RCC 7860 (cell line): ENCODE measurements at places on chromosomes 2 and 18.

GRCh38 chr2:239116456-239117246, 268.8 kb downstream of the TWIST2 start:
- DNase-seq: peak; percentile 39

DNA sequence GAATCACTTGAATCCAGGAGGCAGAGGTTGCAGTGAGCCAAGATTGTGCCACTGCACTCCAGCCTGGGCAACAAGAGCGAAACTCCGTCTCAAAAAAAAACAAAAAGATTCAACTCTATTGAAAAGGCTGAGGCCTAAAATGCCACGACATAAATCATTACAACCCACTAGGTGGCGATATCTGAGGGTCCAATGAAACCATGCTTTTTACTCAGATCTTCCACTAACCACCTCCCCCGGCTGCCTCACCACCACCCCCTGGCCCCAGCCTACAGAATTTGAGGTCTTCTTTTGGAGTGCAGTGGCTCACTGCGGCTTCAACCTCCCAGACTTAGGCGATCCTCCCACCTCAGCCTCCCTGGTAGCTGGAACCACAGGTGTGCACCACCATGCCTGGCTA, 57.5 kb downstream of the AP1S3 start:
- peak; percentile 38 for DNase-seq

GRCh38 chr2:151476287-151476686, 66.6 kb downstream of the RIF1 start:
- DNase-seq: no peak

- DNase-seq: peak; percentile 17
Observed at GRCh38 chr2:158191076-158191895, 89.6 kb downstream of the UPP2 start.

DNA sequence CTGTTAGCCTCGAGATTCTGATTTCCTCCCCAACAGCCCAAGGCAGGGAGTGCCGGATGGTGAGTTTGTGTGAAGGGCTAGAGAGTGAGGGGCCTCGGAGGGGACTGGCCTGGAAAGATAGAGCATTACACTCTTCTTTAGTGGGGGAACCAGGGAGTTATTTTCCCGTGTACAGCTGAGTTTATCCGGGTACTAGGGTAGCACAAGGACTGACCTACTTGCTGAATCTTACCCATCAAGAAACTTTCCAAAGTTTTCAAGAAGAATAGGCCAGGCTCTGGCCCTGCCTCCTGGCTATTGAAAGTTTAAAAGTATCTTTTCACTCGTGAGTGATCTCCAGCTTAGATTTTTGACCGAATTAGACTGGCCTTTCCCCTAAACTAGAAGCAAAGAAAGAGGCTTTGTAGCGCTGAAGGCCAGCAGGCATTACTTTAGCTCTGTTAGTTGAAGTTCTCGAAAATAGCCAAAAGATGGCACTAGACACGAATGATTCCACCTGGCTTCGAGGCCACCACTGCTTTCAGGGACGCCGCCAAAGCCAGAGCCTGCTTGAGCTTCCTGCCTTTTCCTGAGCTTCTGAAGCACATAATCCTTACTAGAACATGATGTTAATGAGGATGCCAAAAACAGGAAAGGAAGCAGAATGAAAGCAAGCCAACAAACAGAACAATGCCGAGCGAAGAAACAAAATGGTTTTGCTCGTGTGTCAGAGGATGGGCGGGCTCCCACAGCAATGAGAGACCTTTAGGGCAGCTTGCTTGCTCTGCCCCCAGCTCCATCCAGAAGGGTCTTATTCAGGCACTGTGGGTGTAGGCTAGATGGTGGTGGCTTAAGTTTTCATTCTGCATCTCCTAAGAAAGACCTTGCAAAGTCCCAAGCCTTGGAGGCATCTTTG, 55.8 kb downstream of the TSN start:
- peak; percentile 38 for DNase-seq

- no peak for DNase-seq
Observed at GRCh38 chr18:60873708-60874107, 459.5 kb upstream of the CDH20 start.

- no peak for DNase-seq
Observed at GRCh38 chr2:64192664-64193105, 48.5 kb upstream of the PELI1 start.

- DNase-seq: peak; percentile 75
Observed at GRCh38 chr18:8045884-8046281, 478.8 kb downstream of the PTPRM start.

DNA sequence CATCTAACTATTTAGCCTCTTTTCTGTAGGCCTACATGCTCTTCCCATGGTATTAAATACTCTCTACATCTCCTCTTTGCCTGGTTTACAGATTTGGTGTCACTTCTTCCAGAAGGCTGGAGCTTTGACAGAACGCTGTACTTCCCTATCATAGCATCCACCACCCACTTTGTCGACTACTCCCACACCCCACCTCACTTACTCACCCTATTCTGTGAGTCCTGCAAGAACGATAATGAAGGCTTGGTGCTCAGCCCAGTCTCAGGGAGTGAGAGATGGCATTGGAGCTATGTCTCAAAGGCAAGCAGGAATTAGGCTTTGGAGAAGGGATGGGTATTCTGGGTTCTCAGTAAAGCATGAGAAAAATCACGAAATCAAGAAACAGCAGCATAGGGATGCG, 20.3 kb upstream of the KDM3A start:
- no peak for DNase-seq

- DNase-seq: no peak
Observed at GRCh38 chr2:213934560-213934959, 476.3 kb upstream of the VWC2L start.

GRCh38 chr2:7984693-7985353, 697.0 kb upstream of the ID2 start:
- DNase-seq: no peak

DNA sequence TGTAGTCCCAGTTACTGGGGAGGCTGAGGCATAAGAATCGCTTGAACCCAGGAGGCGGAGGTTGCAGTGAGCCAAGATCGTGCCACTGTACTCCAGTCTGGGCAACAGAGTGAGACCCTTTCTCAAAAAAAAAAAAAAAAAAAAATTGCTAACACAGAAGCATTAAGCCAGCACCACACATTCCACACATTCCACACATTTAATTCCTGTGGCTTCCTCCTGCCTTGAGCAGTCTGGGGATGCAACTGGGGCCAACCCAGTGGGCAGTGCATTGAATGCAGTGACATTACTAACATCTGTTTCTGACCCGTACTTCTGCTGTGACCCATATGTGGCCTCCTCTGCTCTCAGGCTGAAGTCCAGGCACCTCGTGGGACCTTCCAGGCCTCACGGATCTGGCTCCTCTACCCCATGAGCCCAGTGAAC, 107.0 kb downstream of the BCL2L11 start:
- peak; percentile 85 for DNase-seq

GRCh38 chr18:77042583-77042982, 90.0 kb downstream of the MBP start:
- no peak for DNase-seq

DNA sequence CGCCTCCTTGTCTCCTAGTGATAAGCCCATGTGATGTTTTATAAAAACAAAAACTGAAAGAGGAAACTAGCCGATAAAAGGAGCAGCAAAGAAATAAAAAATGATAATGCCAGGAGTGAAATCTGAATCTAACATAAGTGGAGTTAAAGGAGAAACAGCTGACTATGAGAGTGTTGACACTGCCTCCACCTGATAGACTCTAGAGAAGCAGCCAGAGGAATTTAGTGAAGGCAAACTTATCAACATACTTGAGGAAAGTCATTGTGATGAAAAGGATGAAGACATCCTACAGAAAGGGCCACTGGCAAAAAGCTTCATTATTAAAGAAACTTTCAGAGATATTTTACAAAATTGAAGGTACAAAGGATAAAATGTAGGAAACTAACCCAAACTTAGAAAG, 1.9 kb downstream of the M1AP start:
- DNase-seq: no peak

GRCh38 chr2:152093464-152093863, 5.4 kb downstream of the CACNB4 start:
- DNase-seq: no peak

- no peak for DNase-seq
Observed at GRCh38 chr2:58664523-58665151, 423.5 kb upstream of the FANCL start.

GRCh38 chr2:195638750-195639149, 18.3 kb upstream of the SLC39A10 start:
- no peak for DNase-seq

GRCh38 chr18:21598726-21599584, 1.5 kb downstream of the ESCO1 start:
- peak; percentile 41 for DNase-seq

GRCh38 chr2:237942513-237942899, 24.3 kb upstream of the UBE2F start:
- DNase-seq: no peak

DNA sequence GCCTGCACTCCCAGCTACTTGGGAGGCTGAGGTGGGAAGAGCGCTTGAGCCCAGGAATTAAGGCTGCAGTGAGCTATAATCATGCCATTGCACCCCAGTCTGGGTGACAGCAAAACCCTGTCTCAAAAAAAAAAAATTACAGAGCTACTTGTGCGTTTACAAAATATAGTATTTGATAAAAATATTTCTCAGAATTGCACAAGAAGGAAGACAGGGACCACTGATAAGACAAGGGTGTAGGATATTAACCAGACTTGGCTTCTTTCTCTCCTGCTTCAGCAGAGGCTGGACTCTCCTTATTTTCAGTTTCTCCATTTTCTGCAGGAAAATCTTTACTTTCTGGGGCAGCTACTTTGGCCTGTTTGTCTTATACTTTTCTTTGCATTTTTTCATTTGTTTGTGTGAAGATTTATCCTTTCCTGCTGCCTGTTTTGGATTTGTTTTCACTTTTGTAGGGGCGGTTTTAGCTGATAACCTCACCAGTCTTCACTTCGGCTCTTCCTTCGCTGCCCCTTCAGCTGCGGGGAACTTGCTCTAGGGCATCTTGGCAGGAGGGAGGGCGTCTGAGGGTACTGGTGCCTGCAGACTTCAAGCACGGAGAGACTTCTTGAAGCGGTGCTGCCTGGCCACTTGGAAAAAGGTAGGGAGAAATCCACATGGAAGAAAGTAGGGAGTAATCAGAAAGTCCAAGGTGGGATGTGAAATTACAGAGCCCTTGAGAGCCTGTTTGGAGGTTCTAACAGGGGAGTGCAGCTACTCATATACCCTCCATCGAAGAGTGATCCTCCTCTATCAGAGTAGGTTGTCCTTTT, 14.9 kb upstream of the ZDBF2 start:
- no peak for DNase-seq

DNA sequence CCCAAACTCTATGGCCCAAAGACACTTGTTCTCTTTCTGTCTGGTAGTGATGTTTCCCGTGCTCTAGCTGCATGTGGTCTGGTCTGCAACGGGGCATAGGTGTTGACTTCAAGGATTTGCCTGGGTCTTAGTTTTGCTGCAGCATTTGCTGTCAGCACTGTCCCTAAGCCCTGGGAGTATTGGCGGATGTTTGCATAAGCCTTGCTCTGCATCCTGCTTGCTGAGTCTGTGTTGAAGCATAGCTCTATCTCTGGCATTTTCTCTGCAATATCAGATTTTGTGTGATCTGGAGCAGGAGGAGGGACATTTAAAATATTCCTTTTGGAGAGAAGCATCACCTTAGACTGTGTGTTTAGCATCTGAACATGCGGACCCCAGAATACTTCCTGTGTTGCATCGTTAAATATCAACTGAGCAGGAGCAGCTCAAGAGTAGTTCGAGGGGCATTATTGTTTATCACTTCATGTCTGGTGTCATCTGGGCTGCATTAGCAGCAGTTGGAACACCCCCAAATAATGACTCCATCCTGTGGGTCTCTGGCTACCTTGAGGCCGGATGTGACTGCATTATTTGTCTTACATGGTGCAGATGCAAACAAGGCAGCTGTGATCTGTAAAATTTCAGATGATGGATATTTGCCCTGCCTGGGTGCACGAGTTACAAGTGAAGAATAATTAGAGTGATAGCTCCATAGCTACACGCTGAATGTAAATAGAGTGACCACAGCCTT, 231.7 kb downstream of the TRIB2 start:
- DNase-seq: no peak

GRCh38 chr2:161344692-161345091, 36.5 kb downstream of the PSMD14 start:
- no peak for DNase-seq

GRCh38 chr18:38606841-38607240, 1041.2 kb upstream of the CELF4 start:
- DNase-seq: no peak

DNA sequence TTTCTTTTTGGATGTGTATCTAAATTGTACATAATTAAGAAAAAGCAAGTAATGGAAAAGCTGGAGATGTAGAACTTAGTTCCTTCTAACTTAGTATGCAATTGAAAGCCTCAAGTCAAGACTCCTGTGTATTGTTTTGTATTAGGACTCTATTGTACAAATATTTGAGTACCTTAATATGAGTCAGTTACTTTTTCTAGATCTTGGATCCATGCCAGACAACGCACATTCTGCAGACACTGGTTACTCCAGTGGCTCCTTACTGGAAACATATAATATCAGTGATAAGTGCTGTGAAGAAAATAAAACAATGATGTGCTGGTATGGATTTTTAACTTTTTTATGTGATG, 1.5 kb downstream of the SLC39A10 start:
- peak; percentile 83 for DNase-seq

GRCh38 chr2:61512768-61513398, 25.3 kb downstream of the XPO1 start:
- DNase-seq: no peak

DNA sequence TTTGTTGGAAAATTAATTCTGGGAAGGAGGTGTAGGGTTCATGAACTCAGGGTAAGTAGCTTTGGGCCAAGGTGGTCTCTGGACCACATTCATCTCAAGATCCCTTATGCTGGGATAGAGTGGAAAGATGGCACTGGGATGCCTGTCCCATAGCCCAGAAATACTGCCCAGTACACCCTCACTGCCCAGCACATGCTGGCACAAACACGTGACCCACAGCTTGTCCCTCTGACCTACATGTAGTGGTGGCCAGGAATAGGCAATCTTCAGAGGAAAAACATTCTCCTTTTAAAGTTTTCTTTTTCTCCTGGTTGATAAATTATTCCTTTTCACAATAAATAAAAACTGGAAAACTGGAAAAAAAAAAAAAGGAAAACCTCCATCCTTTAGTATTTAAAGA, 135.6 kb upstream of the ACAA2 start:
- DNase-seq: no peak

- DNase-seq: no peak
Observed at GRCh38 chr2:240593026-240593702, 6.6 kb downstream of the CAPN10 start.

DNA sequence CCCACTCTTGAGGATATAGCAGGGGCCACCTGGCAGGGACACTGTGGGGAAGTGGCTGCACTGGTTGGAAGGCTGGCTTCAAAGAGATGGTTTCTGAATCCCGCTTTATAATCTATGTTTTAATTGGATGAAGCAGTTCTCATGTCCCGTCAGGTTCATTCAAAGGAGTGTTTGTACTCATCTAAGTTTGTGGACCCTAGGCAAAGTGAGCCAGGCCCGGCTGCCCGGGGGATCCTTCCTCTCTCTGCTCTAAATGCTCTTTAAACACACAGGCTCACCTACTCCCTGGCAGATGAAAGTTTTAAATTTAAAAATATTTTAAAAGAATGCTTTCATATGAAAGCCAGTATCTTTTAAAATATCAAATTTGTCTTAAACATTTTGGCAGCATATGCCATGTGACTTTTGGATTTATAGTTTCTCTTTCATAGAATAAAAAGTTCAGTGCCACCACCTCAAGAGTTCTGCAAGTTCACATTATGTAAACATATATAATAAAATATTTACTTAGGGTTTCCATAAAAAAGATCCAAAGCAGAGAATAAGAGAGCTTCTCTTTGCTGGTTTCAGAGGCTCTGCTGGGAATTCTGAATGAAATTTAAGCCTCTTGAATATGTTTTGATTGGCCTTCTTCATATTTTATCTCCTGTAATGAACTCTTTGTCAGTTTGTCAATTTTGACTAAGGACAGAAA, 143.5 kb upstream of the ALPP start:
- no peak for DNase-seq

GRCh38 chr18:39558658-39559057, 1993.1 kb upstream of the CELF4 start:
- DNase-seq: no peak
